ENCODE measurements at places on chromosomes 1 and 21.
A peak's percentile ranks its signal among the peaks of the same experiment; 100 is the strongest.

DNA sequence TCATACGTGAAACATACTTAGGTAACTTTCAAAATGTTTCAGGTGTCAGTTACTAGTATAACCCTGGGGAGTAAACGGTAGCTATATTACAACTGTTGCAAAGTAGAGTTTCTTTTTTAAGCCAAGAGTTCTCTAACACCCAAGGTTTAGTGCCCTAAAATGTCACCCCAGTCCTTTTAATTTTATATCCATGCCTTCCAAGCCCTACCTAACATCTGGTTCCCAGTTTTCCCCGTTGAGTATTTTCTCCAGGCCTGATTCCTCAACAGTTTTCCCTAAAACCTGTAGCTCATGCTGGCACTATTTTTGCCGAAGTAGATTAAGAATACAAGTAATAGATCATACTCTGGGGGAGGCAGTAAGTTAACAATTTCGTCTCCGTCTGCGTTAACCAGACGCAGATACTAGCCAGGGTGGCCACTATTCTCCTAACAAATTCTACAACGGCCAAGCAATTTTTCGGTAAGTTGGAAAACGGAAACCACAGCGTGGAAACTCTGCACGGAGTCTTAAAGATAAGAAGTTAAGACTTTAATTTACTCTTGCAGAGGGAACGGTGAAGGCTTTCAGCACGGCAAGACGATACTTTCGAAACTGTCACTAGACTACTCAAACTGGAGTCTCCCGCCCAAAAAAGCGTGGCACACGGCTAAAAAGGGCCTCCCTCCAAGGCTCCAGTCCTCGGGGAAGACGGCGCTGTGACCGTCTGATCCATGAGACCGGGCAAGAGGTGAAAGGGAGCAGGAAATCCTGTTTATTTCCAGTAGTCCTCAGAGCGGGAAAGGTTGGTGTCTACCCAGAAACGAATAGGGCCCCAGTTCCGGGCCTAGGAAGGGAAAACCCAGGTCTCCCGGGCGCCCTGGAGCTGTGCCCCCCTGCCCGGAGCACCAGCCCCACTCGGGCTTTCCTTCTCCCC is 945 bp downstream of the SRSF4 start:
- no peak for DNase-seq

GRCh38 chr1:244858357-244858756 is 6.0 kb downstream of the HNRNPU start:
- no peak for DNase-seq

GRCh38 chr21:22288885-22289499 is 1290.8 kb downstream of the NCAM2 start:
- DNase-seq = no peak

DNA sequence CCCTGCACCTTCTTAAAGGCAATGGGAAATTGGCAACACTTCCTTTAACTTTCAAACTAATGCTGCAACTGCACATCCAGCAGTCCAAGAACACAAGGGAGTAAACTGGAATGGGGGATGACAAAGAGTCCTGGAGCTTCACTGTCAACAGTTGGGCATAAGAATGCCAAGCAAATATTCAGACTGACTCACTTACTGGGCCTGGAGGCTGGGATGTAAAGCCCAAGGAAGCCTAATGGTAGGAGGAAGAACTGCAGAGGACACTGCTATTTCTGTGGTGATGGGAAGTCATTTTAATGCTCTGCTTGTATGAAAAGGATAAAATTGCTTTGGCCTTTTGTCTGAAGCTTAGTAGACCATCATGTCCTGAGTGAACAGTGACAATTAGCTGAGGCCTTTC is 15.7 kb upstream of the DMRTA2 start:
- no peak for DNase-seq

GRCh38 chr1:15412175-15412800 is 2.6 kb downstream of the EFHD2 start:
- no peak for DNase-seq

DNA sequence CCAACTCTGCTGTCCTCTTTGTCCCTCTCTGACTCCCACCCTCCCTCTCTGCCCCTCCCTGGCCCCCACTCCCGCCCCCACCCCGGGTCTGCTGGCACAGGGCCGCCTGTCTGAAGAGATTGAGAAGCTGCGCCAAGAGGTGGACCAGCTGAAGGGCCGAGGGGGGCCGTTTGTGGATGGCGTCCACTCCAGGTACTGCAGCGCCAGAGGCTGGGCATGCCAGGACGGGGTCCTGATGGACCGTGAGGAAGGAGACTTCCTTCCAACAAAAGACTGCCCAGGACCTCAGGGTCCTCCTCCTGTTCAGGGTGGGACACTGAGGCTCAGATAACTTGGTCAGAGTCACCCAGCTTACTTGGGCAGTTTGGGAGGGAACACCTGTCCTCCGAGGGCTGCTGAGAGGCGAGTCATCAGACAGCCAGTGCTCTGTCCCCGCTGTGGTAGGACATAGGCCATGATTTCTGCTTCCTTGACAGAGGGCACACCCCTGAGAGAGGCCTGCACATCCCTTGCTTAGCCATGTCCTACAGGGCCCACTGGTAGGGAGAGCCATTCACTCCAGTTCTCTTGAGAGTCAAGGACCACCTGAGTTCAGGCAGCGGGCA is 23.4 kb downstream of the PPFIA4 start:
- no peak for DNase-seq

DNA sequence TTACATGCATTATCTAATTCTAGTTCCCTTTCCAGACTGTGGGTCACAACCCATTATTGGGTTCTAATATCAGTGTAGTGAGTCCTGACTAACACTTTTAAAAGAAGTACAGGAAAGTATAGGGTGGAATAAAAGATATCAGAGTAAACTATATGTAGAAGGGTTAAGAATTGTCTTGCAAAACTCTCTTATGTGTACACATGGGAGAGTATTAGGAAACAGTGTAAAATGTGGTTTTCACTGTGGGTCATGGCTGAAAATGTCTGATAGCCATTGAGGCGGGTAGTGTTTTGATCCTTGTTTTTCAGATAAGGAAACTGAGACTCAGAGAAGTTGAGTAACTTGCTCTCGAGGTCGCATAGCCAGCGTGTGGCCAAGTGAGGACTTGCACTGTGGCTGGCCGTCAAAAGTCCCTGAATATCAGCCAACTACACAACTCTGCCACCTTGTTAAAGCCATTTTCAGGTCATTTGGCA is 18.5 kb upstream of the MTARC1 start:
- DNase-seq = no peak

DNA sequence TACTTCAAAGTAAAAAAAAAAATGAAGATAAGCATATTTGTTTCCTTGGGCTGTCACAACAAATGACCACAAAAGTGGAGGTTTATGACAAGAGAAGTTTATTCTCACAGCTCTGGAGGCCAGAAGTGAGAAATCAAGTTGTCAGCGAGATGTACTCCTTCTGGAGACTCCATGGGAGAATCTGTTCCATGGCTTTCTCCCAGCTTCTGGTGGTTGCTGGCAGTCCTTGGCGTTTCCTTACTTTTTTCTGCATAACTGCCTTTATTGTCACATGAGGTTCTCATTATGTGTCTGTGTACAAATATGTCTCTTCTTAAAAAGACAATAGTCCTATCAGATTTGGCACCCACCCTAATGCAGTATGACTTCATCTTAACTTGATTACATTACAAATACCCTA is 398.3 kb downstream of the KCNT2 start:
- DNase-seq = no peak

GRCh38 chr1:77168358-77168757 is 50.9 kb downstream of the PIGK start:
- no peak for DNase-seq

DNA sequence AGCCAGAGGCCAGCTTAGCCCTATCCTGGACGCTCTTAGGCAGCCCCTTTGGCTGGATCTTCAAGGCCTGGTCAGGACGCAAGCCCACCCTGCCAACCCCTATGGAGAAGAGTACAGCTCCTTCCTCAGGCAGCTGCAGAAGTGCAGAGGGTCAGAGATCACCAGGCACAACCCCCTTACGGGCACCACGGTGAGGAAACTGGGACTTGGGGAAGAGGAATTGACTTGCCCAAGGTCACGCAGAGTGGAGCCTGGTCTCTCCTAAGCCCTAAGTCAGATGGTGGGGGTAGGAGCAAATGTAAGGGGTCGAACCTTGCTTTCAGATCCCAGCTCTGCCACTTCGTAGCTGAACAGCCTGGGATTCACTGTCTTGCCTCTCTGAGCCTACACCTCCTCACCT is 3.7 kb downstream of the E2F2 start:
- no peak for DNase-seq

DNA sequence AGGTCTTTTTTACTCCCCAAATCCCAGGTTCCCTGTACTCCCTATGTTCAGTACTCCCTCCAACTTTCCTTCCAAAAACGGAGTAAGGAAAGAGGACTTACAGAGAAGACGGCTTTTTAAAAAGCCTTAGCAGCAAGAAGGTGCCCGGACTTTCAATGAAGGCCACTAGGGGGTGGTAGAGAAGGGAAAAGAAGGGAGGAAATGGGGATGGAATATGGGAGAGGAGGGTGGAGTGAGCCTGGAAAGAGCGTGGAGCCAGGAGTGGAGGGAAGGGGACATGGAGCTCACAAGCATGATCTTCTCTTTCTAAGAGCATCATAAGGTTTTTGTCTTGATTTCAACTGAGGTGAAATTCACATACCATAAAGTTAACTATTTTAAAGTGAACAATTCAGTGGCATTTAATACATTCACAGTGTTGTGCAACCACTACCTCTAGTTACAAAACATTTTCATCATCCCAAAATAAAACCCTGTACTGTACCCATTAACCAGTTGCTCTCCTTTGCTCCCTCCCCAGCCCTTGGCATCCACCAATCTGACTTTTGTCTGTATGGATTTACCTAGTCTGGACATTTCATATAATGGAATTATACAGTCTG is 129.9 kb downstream of the ZNF281 start:
- peak; percentile 7 for DNase-seq

DNA sequence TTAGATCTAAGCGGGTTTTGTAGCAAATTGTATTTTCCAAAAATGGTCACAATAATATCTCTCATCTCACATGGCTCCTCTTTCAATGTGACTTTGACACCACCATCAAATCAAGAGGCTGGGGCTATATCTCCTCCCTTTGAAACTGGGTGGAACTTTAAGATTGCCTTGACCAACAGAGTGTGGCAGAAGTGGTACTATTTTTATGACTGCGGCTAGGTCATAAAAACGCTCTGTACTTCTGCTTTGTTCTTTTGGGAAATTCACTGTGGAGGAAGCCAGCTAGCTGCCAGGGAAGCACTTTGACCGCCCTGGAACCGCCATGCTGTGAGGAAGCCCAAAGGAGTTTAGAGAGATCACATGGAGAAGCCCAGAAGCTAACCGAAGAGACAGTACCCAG is 50.7 kb upstream of the ACOT11 start:
- no peak for DNase-seq

GRCh38 chr1:15289251-15289651 is 42.2 kb downstream of the FHAD1 start:
- DNase-seq = no peak

GRCh38 chr1:222582099-222582774 is 7.5 kb downstream of the TAF1A start:
- DNase-seq = no peak

GRCh38 chr1:245234217-245235081 is 79.7 kb downstream of the KIF26B start:
- DNase-seq = no peak

DNA sequence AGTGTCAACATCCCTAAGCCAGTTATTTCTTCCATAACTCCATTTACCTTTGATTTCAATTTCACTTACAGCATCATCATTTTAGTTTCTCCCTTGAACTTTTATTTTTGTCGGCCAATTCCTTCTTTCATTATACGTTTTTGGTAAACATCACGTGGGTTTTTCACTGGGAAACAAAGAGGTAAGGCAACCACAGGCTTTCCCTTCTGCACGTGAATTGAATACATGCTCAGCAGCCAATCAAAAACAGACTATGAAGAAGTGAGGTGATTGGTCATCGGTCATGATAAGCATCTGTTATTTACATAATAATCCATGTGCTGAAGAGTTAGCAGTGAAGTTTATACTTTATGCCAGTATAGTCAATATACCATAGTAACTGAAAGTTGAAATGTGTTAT is 98.7 kb downstream of the NCAM2 start:
- no peak for DNase-seq

DNA sequence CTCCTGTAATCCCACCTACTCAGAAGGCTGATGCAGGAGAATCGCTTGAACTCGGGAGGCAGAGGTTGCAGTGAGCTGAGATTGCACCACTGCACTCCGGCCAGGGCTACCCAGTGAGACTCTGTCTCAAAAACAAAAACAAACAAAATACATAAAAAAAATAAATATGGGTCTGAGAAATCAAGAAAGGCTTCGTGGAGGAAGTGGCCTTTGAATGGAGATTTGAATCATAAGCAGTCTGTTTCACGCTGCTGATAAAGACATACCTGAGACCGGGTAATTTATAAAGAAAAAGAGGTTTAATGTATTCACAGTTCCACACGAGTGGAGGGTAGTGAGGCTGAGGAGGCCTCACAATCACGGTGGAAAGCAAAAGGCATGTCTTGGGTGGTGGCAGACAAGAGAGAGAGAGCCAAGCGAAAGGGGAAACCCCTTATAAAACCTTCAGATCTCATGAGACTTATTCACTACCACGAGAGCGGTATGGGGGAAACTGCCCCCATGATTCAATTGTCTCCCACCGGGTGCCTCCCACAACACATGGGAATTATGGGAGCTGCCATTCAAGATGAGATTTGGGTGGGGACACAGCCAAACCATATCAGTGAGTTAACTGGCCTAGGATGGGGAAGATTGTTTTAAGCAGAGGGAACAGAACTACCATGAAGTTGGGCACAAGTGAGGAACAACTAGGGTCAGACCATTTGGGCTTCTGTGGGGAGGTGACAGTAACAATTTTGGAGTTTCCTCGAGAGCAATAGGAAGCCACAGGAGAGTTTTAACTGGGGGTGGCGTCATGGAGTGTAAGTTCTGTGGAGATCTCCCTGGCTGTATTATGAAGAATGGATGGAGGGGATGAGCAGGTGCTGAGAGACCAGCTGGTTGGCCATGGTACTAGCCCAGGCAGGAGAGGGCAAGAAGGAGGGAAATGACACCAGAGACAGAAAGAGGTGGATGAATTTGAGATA is 22.2 kb upstream of the WNT4 start:
- no peak for DNase-seq

DNA sequence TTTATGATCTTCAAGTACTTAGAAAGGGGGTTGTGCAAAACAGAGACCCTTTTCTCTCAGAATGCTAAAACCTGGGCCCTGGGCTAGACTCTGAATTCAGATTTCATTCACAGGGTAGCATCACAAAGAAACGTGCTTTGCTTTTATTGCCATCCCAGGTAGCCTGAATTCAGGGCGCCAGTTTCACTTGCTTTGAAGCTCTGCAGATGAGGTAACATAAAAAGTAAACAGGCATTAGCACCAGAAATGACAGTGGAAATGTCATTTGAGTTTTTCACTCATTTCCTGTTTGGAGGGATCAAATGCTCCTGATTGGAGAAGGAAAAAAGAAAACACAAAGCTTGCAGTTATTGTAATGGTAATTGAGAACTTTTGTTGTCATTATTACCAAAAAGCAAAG is 2.6 kb downstream of the SYPL2 start:
- no peak for DNase-seq

DNA sequence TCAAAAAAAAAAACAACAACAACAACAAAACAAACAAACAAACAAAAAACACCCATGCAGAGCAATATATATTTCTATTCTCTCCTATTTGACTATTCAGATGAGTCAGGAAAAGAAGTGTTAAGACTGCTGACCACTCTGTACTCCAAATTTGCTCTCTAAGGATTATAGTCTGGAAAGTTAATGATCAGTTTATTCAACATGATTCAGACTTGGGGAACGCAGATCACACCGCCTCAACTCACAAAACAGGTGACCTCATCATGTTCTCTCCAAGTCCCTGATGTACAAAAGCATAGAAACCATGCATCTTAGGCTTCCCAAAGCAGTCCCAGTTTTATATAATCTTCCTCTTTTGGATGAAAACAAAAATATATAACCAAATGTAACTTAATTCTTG is 51.9 kb upstream of the PRRC2C start:
- DNase-seq = no peak

Data from stimulated activated CD4-positive, alpha-beta T cell treated with anti-CD3 and anti-CD28 coated beads, Interleukin-1b, Interleukin-23, amount 100 ng/mL, for 4 hours (primary cell).